Fibroblast of lung (primary cell): ENCODE measurements at places on chromosomes 12 and 14. TPM values are rescaled to one million over a fixed set of nuclear protein-coding genes. Genes with fewer than 3 reads are reported as not detected.

Gene RTL1
- total RNA-seq, result not detected in 2 replicates

Gene ZDHHC22
- total RNA-seq, result not detected in 2 replicates

Gene SYNDIG1L
- total RNA-seq, result not detected in 2 replicates

Gene LMO3
- total RNA-seq, result under 0.01 and 0.50 TPM in 2 replicates

Gene CFAP251
- 3.9 and 7.9 TPM in 2 replicates for total RNA-seq
